ENCODE measurements at places on chromosomes 6 and 20. TPM values are rescaled to one million over a fixed set of nuclear protein-coding genes. Genes with fewer than 3 reads are reported as not detected.

Gene ENPP1
- total RNA-seq, result 6.8 TPM

Gene FAXC
- 9.0 TPM for total RNA-seq

Gene GHRH
- not detected for total RNA-seq

Gene ENPP3
- total RNA-seq, result not detected

Gene ETV7
- total RNA-seq, result 2.0 TPM

Gene CALHM6
- total RNA-seq, result not detected

Gene MPC1
- 7.0 TPM for total RNA-seq

Gene RAET1L
- not detected for total RNA-seq

Gene GLP1R
- not detected for total RNA-seq

Gene TINAG
- total RNA-seq, result not detected

Gene TPD52L1
- 2.9 TPM for total RNA-seq

Gene HRH3
- total RNA-seq, result 0.10 TPM

Gene SMOC2
- 0.13 TPM for total RNA-seq

Gene TRIM15
- total RNA-seq, result 0.13 TPM

Gene C20orf202
- total RNA-seq, result not detected

Gene EYS
- not detected for total RNA-seq

Gene ZGPAT
- 35.8 TPM for total RNA-seq

Gene SSR1
- 119 TPM for total RNA-seq

Gene SEMG1
- not detected for total RNA-seq

Gene PRL
- total RNA-seq, result not detected

Measured in Panc1 (cell line).